ENCODE measurements at places on chromosomes 2 and 18.

DNA sequence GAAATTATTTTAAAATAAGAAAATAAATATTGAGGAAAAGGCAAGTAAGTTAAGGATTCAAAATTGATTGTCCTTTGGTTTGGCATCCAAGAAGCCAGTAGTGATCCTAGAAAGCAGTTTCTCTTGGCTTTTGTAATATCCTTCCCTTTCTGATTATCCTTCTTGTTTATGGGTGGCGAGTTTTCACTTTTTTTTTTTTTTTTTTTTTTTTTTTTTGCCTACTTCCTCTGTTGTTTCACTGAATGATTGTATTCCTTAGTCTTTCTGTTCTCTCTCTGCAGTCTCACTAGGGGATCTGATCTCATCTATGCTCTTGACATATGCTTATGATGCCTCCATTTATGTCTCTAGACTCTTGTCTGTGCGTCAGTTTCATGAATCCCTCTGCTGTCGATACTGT, 4.2 kb downstream of the NAPG start:
- DNase-seq: no peak

GRCh38 chr2:207835805-207836204, 66.1 kb upstream of the FZD5 start:
- DNase-seq: no peak

DNA sequence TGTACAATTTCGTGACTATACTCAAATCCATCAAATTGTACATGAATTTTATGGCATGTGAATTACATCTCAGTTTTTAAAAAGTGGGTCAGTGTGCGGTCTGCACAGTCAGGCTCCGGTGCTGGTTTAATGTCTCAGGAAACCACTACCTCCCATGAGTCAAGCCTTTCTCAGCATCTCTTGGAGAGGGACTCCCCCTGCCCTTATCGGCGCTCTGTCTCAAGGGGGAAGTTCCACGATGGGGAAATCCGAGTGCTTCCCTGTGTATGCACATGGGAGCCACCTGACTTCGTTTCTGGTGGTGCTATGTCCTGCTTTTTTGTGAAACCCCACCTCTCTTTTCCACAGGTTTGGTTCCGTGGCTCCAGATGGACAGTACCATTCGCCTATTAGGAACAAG, 72.5 kb downstream of the ACOXL start:
- no peak for DNase-seq

DNA sequence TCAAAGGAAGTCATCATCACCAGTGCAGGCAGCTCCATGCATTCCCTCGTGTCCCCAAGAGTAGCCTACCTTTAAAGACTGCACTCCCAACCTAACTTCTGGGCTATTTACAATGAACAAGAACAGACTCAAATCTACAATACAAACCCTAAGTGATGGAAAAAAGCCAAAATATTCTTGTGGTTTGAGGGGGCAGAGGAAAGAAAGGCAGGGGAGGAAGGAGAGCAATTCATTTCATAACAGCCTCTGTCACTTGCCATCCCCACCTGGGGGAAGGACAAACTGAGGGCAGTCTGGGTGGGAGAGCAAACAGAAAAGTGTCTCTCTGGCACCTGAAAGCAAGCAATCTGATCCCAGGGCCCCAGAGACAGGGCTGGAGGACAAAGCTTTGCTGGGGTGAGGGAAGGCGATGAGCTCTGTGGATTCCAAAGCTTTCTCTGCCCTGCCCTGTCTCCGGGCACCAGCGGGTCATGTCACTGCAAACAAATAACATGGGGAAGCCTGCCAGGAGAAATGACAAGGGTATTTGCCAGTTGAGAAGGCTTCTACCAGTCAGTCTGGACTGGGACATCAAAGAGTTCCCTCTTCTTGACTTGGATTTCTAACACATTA, 528.0 kb upstream of the TNP1 start:
- DNase-seq: peak; percentile 25

DNA sequence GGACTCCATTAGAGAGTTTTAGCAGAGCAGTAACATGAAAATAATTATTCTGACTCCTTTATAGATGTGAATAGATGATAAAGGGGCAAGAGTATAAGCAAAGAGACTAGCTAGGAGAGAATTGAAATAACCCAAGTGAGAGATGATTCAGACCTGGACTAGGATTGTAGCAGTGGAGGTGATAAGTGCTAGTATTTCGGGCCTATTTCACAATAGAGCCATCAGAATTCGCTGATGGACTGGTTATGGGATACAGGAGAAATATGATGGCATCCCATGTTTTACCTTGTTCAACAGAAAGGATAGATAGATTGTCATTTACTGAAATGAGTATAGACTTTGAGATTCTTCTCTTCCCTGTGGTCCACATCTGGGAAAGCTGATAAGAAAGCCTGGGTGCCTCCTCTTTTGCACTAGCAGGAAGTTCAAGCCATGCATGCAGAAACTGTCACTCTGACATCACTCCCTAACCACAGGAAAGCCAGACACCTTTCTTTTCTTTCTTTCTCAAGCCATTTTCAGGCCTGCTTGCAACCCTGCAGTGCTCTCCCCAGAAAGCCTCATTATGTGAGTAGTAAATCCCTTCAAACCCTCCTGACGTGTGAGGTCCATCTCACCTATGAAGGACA, 25.3 kb downstream of the DYNAP start:
- DNase-seq: peak; percentile 61

- DNase-seq: no peak
These were observed 56.1 kb downstream of the TNP1 start for GRCh38 chr2:216803791-216804190.

DNA sequence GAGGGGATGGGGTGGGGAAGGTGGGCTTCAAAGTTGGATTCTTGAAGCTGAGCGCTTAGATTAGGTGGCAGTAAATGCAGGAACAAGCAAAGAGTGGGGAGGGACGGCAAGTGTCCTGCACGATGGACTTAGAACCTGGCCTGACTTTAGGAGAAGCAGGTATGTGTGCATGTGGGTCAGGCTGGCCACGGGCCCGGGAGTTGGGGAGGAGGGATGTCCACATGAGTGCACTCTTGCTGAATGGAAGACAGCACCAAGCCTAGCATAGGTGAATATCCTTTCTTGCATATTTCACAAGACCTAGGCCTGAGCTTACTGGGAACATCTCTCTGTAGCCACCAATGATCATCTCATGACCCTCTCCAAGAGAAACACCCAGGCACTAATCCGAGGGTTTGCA, 96.1 kb downstream of the DDX1 start:
- no peak for DNase-seq

DNA sequence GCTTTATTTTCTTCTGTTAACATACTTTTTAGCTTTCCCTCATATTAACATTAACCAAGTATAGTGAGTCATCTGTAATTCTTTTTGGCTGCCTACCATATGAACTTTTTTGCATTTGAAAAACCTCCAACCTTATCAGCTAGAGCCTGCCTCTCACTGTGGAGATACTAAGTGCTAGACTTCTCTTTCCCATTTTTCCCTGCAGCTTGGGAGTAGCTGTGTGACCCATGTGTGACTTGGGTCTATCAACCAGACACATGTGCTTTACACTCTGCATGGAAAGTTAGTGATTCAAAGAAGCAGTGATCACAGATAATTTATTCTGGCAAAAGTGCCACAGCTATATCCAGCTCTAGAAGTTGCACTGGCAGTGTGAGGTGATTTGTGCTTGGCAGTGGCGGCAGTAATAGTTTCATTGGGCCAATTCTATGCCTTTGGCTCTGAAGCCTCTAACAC, 36.3 kb downstream of the PREPL start:
- no peak for DNase-seq

GRCh38 chr2:113867571-113867970, 22.3 kb upstream of the ACTR3 start:
- DNase-seq: no peak

GRCh38 chr18:3790703-3791102, 340.7 kb downstream of the TGIF1 start:
- no peak for DNase-seq

DNA sequence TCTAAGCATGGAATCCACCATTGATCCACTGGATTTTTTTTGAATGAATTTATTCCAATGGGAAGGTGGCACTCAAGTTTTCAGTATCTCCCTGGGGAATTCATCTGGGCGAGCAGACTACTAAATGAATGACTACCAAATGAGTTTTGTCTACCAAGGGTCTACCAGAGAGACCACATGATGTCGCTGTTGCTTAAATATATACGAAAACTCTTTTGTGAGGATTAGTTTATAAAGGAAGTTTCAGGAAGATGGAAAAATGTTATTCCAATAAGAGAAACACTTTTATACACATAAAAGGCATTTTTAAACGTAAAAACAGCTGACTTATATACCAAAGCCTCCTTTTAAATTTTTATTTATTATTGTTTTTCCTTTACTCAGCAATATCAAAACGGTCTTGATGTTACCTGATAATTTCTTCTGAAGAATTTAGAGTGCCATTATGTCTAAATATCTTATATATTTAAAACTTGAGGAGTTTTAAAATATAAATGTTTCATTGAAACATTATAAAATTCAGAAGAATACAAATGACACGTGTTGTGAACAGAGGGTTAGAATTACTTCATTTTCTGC, 139.7 kb downstream of the HRH4 start:
- peak; percentile 11 for DNase-seq

DNA sequence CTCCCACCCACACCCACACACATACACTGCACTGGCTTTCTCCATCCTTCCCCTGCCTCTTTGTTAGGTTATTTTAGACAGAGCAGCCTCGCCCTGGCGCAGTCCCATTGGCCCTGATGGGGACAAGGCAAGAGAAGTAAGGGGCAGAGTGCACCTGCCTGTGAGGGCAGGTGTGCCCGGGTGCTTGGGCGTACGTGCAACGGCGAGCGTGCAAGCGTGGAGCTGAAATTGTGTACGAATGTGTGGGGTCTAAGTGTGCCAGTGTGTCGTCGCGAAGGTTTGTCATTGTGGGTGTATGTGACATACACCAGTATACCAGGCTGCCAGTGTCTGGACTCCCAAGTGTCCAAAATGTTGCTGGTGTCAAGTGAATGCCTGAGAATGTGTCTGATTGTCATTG, 544 bp downstream of the LRATD1 start:
- DNase-seq: no peak

DNA sequence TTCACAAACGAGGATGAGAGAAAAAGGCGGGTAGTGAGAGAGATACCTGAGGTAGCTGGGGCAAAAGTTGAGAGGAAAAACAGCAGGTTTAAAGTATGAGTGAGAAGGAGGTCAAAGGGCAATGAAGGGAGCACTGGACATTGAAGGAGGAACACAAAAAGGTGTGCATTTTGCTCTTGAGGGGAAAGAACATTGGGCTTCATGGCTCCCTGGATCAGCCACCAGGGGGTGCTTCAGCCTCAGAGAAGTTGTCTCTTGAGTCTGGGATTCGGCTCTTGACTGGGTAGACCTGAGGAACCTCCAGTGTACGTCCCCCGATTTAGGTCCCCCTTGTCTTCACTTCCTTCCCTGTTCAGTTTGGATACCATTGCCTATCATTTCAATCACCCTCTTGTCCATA, 128.5 kb downstream of the RAPGEF4 start:
- peak; percentile 59 for DNase-seq

DNA sequence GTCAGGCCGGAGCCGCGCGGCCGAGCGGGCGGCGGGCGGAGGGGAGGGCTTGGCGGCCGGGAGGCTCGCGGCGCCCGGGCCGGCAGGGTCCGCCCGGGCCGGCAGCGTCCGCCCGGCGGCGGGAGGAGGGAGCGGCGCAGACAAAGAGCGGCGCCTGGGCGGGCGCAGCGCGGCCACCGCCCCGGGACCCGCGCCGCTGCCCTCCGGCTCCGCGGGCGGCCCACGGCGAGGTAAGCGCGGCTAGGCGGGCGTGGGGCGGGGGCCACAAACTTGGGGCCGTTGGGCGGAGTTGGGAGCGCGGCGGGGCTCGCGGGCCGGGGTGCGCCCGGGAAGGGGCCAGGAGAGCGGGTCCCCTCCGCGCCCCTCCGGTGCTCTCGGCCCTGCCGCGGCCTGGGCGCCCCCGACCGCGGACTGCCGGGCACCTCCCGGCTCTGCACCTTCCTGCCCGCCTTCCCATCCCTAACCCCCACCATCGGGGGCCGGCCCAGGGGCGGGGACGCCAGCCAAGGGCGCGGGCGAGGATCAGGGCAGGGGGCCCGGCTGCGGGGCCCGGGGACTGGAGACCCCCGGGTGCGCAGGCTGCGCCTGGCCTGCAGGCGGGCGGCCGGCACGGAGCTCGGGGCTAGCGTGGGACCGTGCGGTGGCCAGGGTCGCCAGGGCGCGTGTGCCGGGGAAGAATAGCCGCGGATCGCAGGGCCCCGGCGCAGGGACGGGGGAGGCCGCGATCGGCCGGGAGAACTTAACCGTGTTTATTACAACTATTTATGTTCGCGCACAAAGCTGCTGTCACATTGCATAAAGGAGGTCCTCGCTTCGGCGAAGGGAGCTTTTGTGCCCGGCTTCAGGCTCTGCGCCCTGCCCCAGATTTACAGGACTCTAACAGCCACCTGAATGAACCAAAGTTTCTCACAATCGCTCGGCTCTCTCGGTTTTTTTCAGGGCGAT, at the start of gene NCK2:
TSS of gene NCK2 (plus strand) at position 4 of the 945 bp plus-strand sequence. CDS start 110,152 bp downstream, outside the sequence.
- DNase-seq: no peak

- DNase-seq: no peak
These were observed 112.2 kb downstream of the TANC1 start for GRCh38 chr2:159080641-159081040.

DNA sequence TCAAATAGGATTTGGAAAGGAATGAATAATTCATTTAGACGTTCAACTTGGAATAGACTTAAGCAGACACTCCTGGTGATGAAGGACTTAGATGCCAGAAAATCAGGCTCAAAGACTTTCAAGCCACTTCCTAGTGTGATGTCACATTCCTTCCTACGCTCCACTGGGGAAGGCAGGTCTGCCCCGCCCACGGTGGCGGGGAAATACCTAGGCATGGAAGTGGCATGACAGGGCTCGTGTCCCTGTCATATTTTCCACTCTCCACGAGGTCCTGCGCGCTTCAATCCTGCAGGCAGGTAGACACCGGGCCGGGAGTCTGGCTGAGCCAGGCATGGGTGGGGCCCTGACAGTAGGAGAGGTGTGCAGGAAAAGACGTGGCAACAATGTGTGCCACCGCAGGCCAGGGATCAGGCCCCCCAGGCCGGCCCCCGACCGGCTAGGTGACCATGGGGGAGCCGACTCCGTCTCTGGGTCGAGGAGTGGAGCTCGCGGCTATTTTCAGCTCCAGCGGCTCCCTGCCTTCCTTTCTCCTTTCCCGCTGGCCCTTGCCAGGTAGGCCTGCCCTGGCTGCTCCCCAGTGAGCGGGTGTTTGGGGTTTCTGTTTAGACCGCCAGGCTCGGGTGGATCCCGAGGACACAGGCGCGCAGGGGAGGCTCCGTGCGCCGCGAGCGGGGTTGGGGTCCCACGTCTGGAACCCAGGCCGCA, at the start of gene IL1RL2:
TSS of gene IL1RL2 (plus strand) at position 233 of the 705 bp plus-strand sequence. CDS start 845 bp downstream, outside the sequence.
- no peak for DNase-seq

- no peak for DNase-seq
These were observed 144.0 kb downstream of the ACOXL start for GRCh38 chr2:110876167-110876999.

DNA sequence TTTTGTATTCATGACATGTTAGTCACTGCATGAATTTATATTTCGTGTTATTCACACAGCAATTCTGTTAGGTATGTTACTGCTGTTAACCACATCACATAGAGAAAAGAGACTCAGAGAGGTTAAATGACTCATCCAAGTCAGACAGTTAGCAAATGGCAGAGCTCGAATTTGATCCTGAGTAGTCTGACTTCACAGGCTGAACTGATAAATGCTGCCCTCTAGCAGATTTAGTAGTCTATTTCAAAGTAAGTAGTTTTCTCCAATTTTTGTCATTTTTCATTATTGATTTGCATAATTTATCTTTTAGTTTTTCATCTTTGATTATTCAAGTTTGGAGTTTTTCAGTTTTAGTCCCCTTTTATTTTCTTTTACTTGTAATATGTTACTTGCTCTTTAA, 58.3 kb downstream of the WDR7 start:
- DNase-seq: peak; percentile 75

- DNase-seq: no peak
These were observed 202.3 kb downstream of the MREG start for GRCh38 chr2:215811003-215811402.

GRCh38 chr2:20567159-20567925, 83.6 kb downstream of the HS1BP3 start:
- no peak for DNase-seq

Measured in Jurkat, Clone E6-1 (cell line).